H1 (cell line): ENCODE measurements at places on chromosomes 5 and 9.
A peak's percentile ranks its signal among the peaks of the same experiment; 100 is the strongest.

- DNase-seq = no peak
These were observed 16.6 kb downstream of the ARPC5L start for GRCh38 chr9:124878518-124878917.

DNA sequence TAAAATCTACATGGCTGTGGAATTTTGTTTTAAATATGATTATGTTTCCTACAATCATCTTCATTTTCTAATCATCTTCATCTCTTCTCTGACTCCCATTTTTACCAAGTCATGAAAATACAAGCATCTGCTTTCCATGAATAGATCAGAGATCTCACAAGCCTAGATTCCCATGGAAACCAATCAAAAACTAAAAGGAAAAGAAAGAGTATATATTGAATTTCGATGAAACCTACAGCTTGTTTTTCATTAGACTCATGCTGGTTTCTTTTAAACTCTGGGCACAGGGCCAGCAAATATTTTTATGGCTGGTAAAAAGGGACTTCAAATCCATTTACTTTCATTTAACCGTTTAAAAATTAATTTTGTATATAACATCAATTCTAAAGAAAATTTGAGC is 51.2 kb downstream of the INVS start:
- DNase-seq = no peak

GRCh38 chr5:18216016-18216415 is 581.8 kb downstream of the TAF11L14 start:
- DNase-seq = no peak

GRCh38 chr5:59684388-59685190 is 208.9 kb downstream of the PDE4D start:
- no peak for DNase-seq

- DNase-seq = no peak
These were observed 4.9 kb downstream of the TXNDC8 start for GRCh38 chr9:110332766-110333165.

DNA sequence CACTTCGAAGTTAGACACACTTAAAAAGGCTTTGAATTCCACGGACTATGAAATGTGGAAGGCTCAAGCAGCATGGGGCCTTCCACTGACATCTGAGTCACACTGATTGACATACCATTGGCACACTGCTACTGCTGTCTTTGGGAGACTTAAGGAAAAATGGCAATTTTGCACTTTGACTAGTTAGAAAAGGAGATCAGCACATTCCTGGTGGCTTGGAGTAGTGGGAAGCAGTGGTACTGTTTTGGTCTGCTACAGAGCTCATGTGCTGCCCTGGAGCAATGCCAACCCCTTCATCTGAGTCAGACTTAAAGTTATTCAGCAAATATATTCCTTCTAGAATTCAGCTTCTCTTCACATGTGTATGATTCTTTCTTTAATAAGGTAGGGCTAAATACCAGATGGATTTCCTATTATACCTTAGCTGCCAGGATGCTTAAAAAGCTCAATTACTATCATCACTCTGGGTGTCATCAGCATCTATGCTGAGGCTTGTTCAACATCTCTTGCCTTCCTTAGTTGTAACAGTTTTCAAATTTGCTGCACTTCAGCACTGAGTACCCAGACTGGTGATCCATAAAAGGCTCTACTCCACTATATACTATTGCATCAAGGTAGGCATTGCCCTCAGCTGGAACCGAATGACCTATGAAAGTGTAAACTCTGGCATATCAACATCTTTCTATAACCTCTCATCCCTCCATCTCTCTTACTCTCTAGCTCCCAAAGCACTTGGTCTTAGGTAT is 42.3 kb upstream of the MOCS2 start:
- DNase-seq = no peak

- DNase-seq = no peak
These were observed 79.7 kb downstream of the THBS4 start for GRCh38 chr5:80114860-80115259.

DNA sequence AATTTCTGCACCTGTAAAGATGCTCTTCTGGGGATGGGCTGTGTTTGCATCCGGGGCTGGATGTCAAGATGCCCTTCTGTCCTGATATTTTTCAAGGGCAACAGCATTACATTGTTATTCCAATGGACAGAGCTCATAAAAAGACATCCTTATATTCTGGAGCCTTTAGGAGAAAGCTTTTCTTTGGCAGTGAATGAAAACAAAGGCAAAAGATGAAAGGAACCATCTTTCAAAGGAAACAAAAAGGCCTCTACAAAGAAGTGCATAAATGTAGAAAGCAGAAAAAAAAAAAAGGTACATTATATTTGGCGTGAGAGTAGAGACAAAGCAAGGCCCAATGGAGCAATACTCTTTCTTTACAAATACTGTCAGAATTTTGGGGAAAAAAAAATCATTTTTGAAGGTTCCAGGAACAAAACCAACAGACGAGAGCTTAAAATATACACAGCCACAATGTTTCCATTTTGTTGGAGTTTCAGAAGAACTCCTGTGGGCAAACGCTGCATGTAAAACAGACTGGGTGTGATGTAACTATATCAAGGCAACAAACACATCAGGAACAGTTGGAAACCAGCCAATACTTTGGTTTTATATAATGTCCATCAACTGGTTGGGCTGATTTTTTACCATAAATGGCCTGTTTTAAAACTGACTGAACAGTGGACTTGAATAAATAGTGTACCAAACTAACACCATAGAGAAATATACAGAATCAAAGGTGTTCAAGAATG is 885.6 kb upstream of the DMAC1 start:
- no peak for DNase-seq

DNA sequence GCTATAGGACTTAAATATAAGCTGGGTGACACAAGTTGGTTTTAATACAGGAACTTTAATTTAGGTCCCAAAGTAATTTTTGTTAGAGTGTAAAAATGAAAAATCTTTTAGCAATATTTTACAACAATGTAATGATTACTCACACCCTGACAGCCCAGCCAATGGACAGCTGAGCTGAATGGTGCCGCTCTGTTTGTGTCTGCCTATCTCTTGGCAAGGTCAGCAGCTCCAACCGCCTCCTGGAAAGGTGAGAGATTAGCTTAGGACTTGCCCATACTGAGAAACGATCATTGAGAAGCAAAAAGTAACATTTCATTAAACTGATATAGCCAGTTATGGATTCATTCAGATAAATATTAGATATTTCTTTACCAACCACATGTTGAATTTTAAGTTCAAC is 463.6 kb upstream of the CD180 start:
- DNase-seq = no peak

- no peak for DNase-seq
These were observed 8.7 kb downstream of the CLTB start for GRCh38 chr5:176407456-176408251.

- peak; percentile 80 for DNase-seq
These were observed 266.1 kb downstream of the SMARCA2 start for GRCh38 chr9:2281031-2281802.

DNA sequence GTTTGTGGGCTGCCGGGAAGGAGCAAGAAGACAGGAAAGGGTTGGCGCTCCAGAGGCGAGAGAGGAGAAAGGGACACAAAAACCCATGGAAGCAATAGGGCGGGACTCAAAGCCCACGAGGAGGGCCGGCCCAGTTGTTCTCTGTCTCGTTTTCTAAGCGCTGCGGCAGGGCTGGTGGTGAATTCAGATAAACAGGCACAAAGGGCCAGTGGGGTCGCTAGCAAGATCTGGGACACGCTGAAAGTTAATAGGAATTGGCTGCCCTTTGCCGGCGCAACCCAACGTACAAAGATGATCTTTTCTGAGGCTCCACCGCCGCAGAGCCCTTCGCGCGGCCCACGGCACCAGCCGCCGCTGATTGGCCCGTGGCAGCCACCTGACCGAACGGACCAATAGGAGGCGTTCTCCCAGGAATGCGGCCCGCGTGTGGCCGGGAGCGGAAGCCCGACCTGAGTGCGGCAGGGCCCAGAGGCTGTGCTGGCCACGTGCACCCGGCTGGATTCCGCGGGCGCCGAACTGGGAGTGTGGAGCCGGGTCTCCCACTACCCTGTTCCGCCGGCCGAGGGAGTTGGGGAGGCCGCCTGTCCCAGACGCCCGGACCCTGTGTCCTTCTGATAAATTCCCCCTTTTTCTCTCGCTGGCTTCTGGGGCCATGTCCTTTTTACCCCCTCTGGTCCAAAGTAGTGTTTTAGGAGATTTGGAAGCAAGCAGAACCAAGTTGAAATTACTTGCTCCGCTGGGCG is 16.8 kb upstream of the NSD1 start:
- DNase-seq = no peak

- DNase-seq = no peak
These were observed 76.0 kb downstream of the PDE4D start for GRCh38 chr5:59817536-59817935.

DNA sequence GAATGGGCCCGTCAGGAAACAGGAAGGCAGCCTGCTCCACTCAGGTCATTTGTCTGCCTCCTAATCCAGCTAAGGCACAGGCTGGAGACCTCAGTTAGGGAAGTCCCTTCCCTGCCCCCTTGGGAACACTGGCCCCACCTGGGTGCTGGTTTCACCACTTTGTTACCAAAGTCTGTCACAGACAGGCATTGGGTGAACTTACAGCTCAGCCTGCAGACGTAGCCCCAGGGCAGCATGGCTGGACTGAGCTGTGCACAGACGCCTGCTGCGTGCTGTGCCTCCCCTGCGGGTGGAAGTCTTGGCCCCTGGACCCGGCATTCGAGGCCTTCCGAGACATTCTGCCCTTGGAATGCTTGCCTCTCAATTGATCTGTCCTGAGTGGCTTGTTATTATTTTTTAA is 48.9 kb downstream of the TENT4A start:
- no peak for DNase-seq

- DNase-seq = no peak
These were observed 109.6 kb downstream of the FGF18 start for GRCh38 chr5:171528865-171529614.

DNA sequence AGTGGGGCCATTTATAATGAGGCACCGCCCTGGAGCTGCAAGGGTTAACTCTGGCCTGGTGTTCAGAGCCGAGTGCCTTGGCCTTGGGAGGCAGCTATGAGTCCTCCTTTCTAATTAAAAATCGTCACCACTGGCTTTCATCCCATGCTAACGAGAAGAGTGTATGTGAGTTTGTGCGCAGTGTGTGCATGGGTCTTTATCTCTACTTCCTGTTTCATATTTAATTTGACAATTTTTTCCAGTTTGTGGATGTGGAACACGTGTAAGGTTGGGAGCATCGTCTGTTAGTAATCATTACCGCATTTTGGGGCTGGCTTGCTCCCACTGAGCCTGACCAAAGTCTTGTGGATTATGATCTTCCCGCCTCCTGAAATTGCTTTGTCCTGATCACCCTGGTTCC is 76.4 kb downstream of the NDFIP1 start:
- no peak for DNase-seq

DNA sequence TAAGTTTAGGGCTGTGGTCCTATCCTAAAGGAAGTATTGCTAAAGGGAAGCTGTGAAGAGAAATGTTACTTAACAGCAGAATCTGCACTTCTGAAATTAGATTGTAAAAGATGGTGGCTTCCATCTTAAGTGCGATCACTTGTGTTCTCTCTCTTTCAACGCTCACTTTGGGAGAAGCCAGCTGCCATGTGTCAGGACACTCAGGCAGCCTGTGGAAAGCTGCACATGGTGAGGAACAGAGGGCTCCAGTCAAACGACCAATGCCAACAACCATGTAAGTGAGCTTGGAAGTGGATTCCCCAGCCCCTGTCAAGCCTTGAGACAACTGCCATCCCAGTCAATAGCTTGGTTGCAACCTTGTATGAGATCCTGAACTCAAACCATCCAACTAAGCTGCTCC is 51.7 kb upstream of the GLRX start:
- DNase-seq = no peak

GRCh38 chr5:102278231-102278630 is 17.9 kb downstream of the SLCO4C1 start:
- no peak for DNase-seq

DNA sequence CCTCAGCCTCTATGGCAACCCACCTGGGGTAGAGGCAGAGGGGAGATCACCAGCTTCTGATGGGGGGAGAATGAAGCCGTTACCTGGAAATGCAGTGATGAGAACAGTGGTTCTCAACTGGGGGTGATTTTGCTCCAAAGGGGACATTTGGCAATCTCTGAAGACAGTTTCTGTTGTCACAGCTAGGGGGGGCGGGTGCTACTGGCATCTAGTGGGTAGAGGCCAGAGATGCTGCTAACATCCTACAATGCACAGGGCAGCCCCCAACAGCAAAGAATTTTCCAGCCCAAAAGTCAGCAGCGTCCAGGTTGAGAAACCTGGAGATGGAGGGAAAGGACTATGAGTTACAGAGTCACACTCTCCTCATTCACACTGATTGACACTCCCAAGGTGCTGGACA is 84.5 kb downstream of the FGF1 start:
- no peak for DNase-seq

DNA sequence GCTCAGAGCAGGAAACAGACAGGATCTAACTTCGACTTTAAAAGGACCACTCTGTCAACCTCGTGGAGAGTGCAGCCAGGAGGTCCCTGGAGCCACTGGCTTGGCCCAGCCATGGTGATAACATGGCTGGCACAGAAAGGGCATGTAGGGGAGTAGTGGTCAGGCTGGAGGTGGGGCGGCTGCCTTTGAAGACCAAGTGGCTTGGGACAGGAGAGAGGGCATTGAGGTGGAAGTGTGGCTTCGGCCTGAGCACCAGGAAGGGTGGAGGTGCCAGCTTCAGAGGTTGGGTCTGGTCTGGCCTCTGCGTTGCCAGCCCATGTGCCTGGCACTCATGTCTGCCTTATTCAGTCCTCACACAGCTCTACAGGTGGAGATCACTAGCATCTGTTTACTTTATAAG is 270.0 kb downstream of the NSG2 start:
- no peak for DNase-seq

- no peak for DNase-seq
These were observed 37.8 kb downstream of the GLRX start for GRCh38 chr5:95784514-95785302.

GRCh38 chr9:21747175-21747574 is 55.3 kb upstream of the MTAP start:
- no peak for DNase-seq
